ENCODE measurements at places on chromosomes 5 and 9.

- DNase-seq = no peak
Measured at GRCh38 chr5:5615569-5615968, 193.1 kb downstream of the ICE1 start.

DNA sequence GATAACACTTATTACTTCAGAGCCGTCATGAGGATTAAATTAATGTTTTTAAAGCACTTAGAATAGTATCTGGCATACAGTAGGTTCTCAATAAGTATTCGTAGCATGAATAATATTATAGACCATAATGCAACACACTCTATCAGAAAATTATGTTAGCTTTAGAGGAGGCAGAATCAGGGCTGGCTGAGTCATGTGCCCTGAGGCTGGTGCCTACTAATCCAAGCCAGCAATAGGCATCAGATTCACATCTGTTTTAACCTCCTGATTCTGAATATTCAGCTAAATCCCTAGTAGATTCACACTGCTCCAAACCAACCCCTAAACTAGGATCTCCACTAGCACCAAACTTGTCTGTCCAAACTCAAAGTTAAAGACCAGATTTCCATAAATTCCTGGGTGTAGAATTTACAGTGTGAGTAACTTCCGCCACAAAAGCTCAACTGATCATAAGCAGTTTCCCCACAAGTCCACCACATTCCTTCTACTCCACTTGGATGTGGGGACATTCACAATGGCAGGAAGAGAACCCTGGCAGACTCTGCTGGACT lies 170.0 kb upstream of the DAPK1 start:
- no peak for DNase-seq

- no peak for DNase-seq
Measured at GRCh38 chr9:117480253-117480652, 65.4 kb upstream of the ASTN2 start.

GRCh38 chr9:1732670-1733069 lies 282.5 kb upstream of the SMARCA2 start:
- DNase-seq = no peak

- DNase-seq = no peak
Measured at GRCh38 chr9:134491856-134492255, 149.7 kb upstream of the COL5A1 start.

DNA sequence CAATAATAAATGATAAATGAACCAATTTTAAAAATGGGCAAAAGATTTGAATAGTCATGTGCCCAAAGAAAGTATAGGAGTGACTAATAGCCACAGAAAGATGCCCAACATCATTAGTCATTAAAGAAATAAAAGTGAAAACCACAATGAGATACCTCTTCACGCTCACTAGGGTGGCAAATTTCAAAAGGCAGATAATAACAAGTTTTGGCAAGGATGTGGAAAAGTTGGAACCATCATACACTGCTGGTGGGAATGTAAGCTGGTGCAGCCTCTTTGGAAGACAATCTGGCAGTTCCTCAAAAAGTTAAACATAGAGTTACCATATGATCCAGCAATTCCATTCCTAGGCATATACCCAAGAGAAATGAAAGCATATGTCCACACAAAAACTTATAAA lies 1819.8 kb downstream of the MAT2B start:
- DNase-seq = no peak

DNA sequence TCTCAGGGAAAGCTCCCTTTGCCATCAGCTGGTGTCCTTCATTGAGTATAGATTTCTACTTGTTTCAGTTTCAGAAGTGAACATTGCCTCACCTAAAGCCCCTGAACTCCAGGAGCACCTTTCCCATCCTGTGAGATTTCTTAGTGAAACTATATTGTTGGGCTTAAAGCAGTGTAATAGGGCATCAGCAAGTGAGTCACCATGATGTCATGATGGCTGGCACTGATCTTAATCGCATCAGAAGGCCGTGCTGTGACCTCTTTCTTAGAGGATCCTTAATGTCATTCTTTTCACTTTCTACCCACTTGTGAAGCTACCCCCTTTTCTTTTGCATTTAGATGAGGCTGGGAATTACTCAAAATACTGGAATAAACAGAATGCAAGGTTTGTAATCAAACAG lies 401.3 kb downstream of the MTRR start:
- DNase-seq = no peak

- DNase-seq = no peak
Measured at GRCh38 chr5:21219251-21219650, 1231.3 kb upstream of the CDH18 start.

- no peak for DNase-seq
Measured at GRCh38 chr9:105299190-105299854, 54.9 kb downstream of the SLC44A1 start.

- peak; percentile 67 for DNase-seq
Measured at GRCh38 chr5:175444060-175444904, at the start of gene DRD1. TSS of gene DRD1 (minus strand) at chr5:175444182. CDS start at chr5:175443099, 1,083 bp downstream.
